ENCODE measurements at places on chromosomes 11 and 22.

DNA sequence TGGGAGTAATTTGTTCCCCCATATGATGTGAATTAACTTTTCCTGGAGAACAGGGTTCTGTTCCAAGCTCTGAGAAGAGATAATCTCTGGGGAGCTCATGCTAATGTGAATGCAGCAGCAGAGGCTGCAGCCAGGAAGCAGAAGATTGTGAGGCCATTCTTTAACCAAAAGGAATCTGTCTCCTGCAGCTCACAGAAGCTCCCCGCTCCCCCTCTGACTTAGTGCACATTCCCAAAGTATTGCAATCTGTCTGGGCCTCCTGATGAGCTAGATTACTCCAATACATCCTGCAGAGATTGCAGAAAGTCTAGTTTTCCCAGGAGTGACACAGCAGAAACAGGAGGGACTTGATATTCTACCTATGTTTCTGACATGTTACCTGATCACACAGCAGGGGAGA, 420.6 kb upstream of the FAT3 start:
- no peak for DNase-seq

DNA sequence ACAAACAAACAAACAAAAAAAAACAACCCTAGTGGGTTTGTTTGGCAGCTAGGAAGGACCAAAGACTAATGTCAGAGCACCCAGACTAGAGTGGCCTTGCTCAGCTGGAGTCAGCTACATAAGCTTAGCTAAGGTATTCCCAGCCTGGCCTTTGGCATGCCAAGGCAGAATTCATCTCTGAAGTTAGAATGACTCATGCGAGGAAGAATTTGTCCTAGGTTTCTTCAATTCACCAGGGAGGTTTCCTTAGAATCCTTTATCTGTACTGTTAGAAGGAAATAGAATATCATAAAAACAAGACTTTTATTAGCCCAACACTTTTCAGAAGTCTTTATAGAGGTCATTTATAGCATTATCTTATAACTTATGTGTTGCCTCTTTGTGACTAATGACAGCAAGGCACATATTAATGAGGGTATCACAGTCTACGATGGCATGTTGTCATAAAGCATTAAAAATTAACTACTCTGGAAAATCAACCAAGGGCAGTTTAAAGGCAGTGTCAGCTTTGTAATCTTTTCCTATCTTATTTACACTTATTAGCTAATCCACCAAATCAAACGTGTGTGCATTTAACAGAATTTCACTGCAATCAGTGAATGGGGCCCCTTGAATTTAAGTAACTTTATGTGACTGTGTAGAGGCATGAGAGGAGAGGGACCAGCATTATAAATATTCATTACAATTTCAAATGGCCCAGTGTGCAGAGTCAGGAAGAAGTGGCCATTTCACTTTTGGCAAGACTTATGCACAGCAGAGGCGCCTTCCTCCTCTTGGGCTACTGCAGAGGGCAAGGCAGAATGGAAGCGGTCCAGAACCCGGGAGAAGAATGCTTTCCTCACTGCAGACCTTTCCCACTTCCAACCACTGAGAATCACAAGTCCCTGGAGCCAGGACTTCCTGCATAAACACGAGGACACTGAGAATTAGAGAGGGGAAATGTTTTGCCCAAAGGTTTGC, 36.3 kb downstream of the SLC5A1 start:
- no peak for DNase-seq

- DNase-seq: no peak
Observed at GRCh38 chr11:26891501-26891900, 102.4 kb upstream of the FIBIN start.

DNA sequence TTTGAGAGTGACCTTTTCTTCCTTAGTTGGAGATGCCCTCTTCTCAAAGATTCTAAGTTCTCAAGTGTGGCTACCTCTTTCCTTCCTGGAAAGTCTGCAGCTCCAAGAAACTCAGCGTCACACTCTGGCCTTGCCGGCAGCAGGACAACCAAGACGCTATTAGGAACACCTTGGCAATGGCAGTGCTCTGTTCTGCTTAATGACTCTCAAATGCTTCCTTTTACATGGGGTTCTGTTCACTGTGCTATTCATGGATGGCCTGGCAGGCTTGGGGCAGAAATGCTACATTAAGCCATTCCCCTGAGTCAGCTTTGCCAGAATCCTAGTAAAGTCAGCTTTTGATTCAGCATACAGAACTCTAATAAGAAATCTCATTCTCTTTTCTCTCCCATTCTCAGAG, 25.9 kb downstream of the LARGE2 start:
- no peak for DNase-seq

- DNase-seq: no peak
Observed at GRCh38 chr11:48900131-48900800, 83.4 kb downstream of the TRIM51G start.

GRCh38 chr11:46345131-46345597, 2.1 kb upstream of the DGKZ start:
- peak; percentile 56 for DNase-seq
